Panc1 (cell line): ENCODE measurements at places on chromosomes 16 and 17. TPM values are rescaled to one million over a fixed set of nuclear protein-coding genes. Genes with fewer than 3 reads are reported as not detected.

TEDC2 gene
- 25.0 TPM for total RNA-seq

CLEC18C gene
- total RNA-seq = not detected

AXIN2 gene
- 2.4 TPM for total RNA-seq

PAM16 gene
- total RNA-seq = 104 TPM

TBX21 gene
- total RNA-seq = 0.10 TPM

KCNG4 gene
- total RNA-seq = not detected

LITAFD gene
- total RNA-seq = not detected

KRT17 gene
- total RNA-seq = 1.9 TPM

ATP5PD gene
- total RNA-seq = 413 TPM

INCA1 gene
- total RNA-seq = 1.7 TPM

ULK2 gene
- total RNA-seq = 22.8 TPM
